ENCODE measurements at places on chromosomes 2 and 18. TPM values are rescaled to one million over a fixed set of nuclear protein-coding genes. Genes with fewer than 3 reads are reported as not detected.

BOLA3 gene
- 24.2 TPM for total RNA-seq

CNGA3 gene
- total RNA-seq = under 0.01 TPM

SCN7A gene
- not detected for total RNA-seq

SRD5A2 gene
- not detected for total RNA-seq

ANKRD23 gene
- 0.53 TPM for total RNA-seq

LRP2 gene
- not detected for total RNA-seq

GPR45 gene
- not detected for total RNA-seq

POMC gene
- total RNA-seq = 0.59 TPM

ANKAR gene
- 4.4 TPM for total RNA-seq

ANKRD30BL gene
- total RNA-seq = not detected

ACVR1C gene
- total RNA-seq = 0.08 TPM

RNF181 gene
- 332 TPM for total RNA-seq

OTOS gene
- not detected for total RNA-seq

SALL3 gene
- total RNA-seq = not detected

CCL20 gene
- total RNA-seq = not detected

MC5R gene
- not detected for total RNA-seq

FBLN7 gene
- total RNA-seq = 4.0 TPM

GALR1 gene
- total RNA-seq = under 0.01 TPM

ALPP gene
- total RNA-seq = not detected

EFHD1 gene
- total RNA-seq = 0.23 TPM

RESP18 gene
- not detected for total RNA-seq
